ENCODE measurements at places on chromosomes 11 and 22. TPM values are rescaled to one million over a fixed set of nuclear protein-coding genes. Genes with fewer than 3 reads are reported as not detected.

- DNase-seq = no peak
Measured at GRCh38 chr22:31377612-31378011, 21.8 kb upstream of the DRG1 start.

ZBTB16 gene
- 107 TPM for total RNA-seq

DNA sequence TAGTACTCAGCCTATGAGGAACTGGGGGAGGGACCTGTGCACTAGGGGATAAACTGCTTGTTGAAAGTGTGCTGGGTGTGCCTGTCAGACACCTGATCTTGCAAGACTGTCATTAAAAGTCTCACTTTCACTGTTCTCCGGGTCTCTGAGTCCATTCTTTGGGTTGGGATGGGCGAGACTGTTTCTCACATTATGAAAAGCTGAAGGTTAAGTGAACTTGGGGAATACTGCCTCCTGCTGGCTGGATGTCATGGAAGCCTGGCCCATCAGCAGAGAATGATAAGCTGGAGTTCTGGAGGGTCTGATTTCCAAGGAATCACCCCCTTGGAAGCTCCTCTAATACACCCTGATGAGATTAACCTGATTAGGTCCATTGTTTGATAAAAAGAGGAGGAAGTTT, 9.0 kb upstream of the VPREB1 start:
- DNase-seq = no peak

- no peak for DNase-seq
Measured at GRCh38 chr22:39627865-39628562, 57.5 kb downstream of the CACNA1I start.

GRCh38 chr22:44755417-44755816, 3.0 kb downstream of the ARHGAP8 start:
- DNase-seq = no peak

DNA sequence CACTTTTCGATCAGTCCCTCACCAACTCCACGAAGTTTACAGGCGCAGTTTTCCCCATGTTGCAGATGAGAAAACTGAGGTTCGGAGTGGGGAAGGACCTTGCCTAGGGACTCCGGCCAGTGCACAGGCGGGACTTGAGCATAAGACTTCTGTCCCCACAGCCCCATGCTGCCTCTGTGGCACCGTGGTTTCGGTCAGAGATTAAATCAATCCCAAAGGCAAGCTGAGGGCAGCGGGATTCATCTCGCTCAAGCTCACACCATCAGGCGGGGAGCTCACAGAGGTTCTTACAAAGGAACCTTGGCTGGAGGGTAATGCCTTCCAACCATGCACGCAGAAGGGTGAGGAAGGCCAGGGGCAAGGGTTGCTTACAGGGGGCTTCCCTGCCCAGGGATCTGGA, 115.5 kb downstream of the PHF21B start:
- DNase-seq = no peak

GRCh38 chr22:50243685-50244419, 971 bp downstream of the TUBGCP6 start:
- DNase-seq = no peak

DNA sequence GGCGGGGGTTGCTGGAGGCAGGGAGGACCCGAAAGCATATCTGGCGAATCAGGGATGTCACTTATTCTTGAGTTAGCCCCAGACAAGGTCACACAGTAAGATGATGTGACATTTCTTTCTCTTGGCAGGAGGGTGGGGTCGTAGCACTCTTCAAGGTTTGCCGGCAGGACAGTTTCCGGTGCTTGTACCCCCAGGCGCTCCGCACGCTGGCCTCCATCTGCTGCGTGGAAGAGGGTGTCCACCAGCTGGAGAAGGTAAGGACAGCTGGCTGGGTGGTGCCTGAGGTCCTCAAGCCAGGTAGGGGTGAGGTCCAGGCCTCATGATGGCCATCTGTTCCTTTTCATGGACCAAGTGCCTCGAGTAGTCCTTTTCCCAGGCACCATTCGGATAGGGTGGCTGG, 86.0 kb downstream of the INSC start:
- DNase-seq = no peak

GRCh38 chr11:36265793-36266628, 23.2 kb downstream of the COMMD9 start:
- DNase-seq = peak; percentile 69
